ENCODE measurements at places on chromosomes 1 and 21.

- no peak for DNase-seq
Observed at GRCh38 chr1:181986907-181987305, 74.6 kb downstream of the ZNF648 start.

GRCh38 chr1:91501971-91502671 lies 1.5 kb downstream of the CDC7 start:
- DNase-seq, result no peak

DNA sequence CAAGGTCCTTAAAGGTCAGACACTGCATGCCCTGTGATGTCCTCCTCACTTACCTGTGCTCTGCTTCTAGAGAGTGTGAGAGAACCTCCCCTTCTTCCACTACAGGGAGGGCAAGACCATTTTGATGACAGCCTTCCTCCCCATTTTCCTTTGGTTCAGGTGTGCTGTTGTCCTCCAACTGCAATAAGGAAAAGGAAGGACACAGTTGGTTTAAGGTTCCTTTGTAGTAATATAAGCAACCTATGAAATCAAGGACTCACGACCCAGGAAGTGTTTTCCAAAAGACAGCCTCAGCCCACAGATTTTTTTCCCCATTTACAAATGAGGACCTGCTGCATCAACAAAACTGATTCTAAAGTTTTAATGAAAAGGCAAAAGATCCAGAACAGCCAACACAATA lies 6.6 kb upstream of the CCDC17 start:
- DNase-seq, result no peak

- DNase-seq, result no peak
Observed at GRCh38 chr1:57311006-57311405, 112.9 kb downstream of the DAB1 start.

- DNase-seq, result no peak
Observed at GRCh38 chr1:12771186-12771585, 2.4 kb upstream of the PRAMEF12 start.

DNA sequence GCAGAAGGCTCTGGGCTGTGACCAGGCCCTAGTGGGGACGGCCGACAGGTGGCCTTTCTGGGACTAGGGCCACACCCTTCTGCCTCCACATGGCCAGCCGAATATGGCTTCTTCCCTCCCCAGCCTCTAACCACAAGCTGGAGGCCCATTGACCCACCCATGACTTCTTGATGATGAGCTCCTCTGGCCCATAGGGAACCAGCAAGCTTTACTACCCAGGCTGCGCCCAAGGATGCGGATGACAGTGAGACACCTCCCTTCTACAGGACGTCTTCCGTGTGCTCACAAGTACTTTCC lies 41.0 kb downstream of the LDLRAD2 start:
- DNase-seq, result no peak

GRCh38 chr21:37447288-37447936 lies 80.8 kb downstream of the DYRK1A start:
- DNase-seq, result no peak

- no peak for DNase-seq
Observed at GRCh38 chr1:201485184-201485774, 16.3 kb upstream of the PHLDA3 start.
